ENCODE measurements at places on chromosomes 2 and 18.
A peak's percentile ranks its signal among the peaks of the same experiment; 100 is the strongest.

DNA sequence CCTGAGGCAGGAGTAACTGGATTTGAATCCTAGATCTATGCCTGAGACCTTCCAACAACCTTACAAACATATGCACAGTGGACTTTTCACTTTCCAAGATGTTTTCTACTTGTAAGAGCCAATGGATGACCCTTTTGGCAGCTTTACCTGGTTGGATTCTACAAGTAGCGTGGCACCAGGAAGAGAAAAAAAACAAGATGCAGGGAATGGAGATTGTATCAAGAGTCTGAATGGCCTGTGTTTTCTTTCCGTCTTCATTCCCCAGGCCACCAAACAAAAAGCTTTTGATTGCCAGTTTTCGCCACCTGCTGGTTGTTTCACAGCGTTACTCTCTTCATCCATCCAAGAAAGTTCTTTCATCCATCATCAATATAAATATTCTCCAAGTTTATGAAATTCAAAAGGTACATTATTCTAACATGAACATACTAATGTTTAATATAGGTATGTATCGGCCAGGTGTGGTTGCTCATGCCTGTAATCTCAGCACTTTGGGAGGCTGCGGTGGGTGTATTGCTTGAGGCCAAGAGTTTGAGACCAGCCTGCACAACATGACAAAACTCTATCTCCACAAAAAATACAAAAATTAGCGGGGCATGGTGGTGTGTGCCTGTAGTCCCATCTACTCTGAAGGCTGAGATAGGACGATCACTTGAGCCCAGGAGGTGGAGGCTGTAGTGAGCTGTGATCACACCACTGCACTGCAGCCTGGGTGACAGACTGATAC is 3.5 kb upstream of the BCL2 start:
- peak; percentile 79 for DNase-seq

DNA sequence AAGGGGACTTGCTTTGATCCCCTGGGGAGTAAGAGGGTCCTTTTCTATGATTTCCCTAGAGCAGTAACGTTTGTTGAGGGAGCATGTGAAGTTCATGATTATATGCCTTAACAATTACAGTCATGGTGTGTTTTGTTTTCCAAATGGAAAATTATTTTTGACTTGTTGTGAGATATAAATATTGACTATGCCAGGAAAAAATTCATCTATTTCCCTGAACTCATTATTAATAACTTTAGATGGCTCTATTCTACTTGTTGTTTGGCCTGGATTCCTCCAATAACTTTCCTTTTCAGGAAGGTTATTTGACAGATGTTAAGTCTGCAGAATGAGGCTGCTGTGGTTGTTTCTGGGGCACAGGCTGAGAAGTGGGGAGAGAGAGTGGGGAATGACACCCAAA is 72.1 kb upstream of the LMAN1 start:
- DNase-seq = no peak

- peak; percentile 35 for DNase-seq
Observed at GRCh38 chr2:199777916-199778315, 73.1 kb downstream of the FTCDNL1 start.

DNA sequence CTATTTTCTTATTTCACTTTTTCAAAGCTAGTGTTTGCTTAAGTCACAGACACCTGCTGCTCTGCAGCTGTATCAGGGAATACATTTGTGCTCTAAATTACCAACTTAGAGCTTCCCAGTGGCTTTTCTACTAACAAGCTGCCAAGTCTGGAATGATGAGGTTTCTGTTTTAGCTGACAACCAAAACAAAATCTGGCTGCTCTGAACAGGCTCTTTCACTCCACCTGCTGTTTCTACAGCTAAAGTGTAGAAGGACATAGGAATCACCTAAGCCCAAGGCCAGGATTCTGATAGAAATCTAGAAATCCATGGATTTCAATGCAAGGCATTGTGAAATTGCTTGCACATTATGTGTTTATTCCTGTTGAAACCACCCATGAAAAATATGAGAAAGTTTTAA is 201.2 kb downstream of the SUCLG1 start:
- no peak for DNase-seq

- DNase-seq = peak; percentile 66
Observed at GRCh38 chr2:84302513-84303412, 156.3 kb downstream of the SUCLG1 start.

DNA sequence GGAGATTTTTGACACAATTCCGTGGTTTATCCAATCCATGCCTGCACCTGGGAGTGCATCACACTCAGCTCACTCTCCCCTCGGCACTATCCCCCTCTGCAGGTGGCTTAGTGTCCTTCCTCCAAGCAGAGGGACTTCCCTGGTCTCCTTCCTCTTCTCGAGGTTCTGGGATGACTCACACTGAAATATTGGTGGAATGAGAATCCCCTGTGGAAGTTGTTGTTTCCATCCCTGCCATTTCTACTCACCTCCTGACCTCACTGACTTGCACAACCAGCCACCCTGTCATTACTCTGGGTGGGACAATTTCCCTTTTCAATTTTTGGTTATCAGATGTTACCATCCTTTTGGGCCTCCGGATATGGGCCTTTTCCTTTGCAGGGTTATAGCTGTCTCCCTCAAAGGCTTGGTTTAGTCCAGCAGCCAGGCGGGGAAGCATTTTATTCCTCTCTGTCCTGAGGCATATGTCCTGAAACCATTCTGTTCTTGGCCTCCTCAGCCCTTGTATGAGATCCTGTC is 59.9 kb downstream of the PTPRM start:
- no peak for DNase-seq

DNA sequence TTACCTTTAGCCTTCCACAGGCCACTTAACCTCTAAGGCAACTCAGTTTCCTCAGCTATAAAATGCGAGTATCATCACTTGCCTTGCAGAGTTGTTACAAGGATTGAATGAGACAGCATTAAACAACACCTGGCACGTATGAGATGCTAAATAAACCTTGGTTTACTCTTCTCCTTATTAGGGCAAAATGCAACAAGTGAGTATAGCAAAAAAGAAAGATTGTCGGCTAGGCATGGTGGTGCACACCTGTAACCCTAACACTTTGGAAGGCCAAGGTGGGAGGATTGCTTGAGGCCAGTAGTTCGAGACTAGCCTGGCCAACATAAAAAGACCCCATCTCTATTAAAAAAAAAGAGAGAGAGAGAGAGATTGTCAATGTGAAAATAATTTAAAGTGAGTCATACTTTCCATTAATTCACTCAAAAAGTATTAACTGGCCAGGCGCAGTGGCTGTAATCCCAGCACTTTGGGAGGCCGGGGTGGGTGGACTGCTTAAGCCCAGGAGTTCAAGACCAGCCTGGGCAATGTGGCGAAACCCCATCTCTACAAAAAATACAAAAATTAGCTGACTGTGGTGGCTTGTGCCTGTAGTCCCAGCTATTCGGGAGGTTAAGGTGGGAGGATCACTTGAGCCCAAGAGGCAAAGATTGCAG is 8.0 kb downstream of the ATAD2B start:
- DNase-seq = no peak

DNA sequence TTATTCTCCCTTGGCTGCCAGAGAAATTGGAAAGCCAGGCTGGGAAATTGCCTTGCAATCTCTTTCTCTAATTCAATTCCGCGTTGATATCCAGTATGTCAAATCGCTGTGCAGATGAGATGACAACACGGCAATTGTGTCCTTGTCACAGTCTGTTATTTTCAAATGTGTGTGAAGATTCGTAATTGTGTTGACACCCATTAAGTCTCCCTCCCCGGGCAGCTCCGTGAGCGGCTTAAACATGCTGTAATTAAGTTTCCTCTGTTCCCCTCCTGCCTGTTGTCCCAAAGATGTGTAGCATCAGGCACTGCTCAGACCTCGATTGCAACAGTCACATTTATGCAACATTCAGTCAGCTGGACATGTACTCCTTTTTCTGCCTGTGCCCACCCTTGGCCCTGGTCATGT is 209.5 kb downstream of the LPIN1 start:
- DNase-seq = no peak

DNA sequence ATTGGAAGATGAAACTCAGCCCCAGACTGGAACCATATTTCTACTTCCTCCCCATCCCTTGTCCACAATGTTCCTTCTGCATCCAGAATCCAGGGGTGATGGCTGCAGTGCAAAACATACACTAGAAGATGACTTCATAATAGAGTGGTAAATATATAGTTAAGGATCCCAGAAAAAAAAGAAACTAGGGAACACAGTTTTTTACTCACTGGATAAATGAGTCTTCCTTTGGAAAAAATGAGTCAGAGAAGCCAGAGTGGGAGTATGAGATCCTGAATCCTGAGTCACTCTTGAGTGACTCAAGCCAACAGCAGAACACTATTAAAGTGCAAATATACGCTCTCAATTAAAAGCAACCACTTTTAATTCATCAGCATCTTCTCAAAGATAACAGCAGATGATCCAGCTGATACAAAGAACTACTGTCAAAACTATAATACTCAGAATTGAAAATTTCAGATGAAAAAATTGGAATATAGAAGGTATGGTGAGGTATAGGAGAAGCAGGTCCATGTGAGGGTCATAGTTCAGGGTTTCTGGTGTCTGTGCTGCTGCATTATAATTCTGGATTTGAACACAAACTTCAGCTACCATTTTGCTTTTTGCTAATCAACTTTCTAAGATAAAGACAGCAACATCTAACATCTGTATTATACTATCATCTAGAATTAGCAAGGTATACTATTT is 987.2 kb upstream of the CDH2 start:
- no peak for DNase-seq

DNA sequence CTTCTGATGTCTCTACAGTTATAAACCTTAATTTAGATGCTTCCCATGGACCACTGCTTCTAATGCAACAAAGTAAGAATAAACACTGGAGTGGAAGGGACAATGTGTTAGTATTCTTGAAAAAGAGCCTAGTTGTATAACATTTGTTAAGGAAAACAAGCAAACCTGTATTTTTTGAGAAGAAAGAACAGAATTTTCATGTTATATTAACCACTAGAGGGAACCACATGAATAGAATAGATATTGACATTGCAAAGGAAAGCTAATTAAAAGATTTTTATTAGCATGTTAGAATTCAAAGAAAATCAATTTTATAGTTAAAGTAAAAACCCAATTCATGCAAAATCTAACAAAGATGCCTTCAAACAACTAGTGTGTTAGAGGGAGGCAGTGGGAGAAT is 151.2 kb upstream of the BARD1 start:
- no peak for DNase-seq

GRCh38 chr2:238053191-238053776 is 7.5 kb upstream of the SCLY start:
- no peak for DNase-seq

- DNase-seq = no peak
Observed at GRCh38 chr18:3816610-3817363, 366.8 kb downstream of the TGIF1 start.

GRCh38 chr2:233668605-233669260 is 3.0 kb upstream of the UGT1A9 start:
- DNase-seq = no peak

Measured in KBM-7 (cell line).